ENCODE measurements at places on chromosomes 5 and 9.

GRCh38 chr5:8019719-8020218 lies 150.8 kb downstream of the MTRR start:
- no peak for DNase-seq

GRCh38 chr5:15495026-15495425 lies 5.0 kb upstream of the FBXL7 start:
- DNase-seq, result no peak

DNA sequence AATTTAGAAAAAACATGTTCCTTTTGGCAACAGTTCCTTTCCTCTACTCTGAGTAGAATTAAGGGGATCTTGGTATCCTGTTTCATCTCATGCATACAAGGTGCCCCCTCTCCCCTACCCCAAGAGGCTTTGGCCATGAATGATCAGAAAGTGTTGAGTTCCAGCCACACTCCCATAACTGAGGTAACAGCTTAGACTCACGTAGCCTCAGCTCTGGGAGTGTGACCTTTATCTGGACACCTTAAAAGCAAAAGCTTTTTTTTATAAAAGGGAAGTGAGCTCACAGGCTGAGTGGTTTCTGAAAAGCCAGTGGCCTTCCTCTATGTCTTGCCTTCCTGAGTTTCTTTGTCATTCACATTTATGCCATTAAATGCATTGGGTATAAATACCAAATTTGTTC lies 900 bp upstream of the HAVCR2 start:
- no peak for DNase-seq

DNA sequence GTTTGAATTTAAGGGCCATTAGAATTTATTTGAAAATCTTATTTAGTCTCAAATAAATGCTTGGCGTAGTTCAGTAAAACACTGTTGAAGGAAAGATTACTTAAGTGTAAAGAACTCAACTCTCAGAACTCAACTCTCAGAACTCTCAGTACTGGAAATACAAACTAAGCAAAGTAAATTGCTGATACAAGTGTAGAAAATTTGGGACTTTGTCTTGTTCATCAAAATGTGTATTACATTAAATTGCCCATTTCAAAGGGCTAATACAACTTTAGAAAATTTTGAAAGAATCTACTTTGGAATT lies 99.4 kb downstream of the CSNK1G3 start:
- no peak for DNase-seq

DNA sequence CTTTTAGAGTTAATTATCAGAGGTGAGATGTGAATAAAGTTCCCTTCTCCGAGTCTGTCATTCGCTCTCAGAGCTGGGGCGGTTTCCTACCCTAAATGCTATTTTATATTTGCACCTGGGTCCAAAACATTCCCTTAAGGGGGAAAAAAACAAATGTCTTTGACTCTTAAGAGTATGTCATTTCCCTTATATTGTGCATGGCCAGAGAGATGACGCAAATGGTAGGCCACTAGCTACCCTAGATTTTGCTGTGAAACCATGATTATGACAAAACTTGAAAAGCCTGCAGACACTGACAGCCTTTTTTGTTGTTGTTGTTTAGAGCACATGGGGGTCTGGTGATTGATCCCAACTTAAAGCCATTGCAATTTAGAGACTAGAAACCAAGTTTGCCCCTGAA lies 12.8 kb downstream of the DAB2 start:
- no peak for DNase-seq

- DNase-seq, result peak; percentile 29
Observed at GRCh38 chr5:180868960-180869359, 7.9 kb upstream of the ZFP62 start.

- no peak for DNase-seq
Observed at GRCh38 chr9:90890146-90890810, 88.7 kb downstream of the SYK start.

GRCh38 chr9:117028103-117028858 lies 341.2 kb downstream of the TRIM32 start:
- no peak for DNase-seq

- no peak for DNase-seq
Observed at GRCh38 chr9:123225995-123226394, 42.4 kb downstream of the STRBP start.

GRCh38 chr5:59000211-59000610 lies 417.3 kb downstream of the RAB3C start:
- DNase-seq, result no peak

GRCh38 chr5:153714798-153715197 lies 224.3 kb downstream of the GRIA1 start:
- no peak for DNase-seq

DNA sequence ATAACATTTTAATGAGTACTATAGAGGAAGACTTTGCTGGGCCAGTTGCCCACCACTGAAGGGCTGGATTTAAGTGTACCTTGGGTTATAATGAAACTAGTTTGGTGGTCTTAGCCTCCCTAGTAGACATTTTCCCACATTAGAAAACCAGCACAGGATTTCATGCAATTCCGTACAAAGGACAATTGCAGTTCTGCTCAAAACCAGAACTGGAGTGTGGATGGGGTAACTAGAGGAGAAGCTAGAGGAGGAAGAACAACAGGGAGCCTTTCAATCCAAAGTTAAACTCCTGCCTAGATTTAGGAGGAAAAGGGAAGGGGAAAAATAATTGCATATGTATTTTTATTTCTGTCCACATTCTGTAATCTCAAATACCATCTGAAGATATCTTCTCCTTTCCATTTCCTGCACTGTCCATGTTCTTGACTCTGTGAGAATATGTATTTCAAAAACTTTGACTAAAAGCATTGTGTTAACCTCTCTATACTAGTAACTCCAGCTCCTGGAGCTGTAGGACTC lies 97.5 kb upstream of the SSBP2 start:
- DNase-seq, result no peak

DNA sequence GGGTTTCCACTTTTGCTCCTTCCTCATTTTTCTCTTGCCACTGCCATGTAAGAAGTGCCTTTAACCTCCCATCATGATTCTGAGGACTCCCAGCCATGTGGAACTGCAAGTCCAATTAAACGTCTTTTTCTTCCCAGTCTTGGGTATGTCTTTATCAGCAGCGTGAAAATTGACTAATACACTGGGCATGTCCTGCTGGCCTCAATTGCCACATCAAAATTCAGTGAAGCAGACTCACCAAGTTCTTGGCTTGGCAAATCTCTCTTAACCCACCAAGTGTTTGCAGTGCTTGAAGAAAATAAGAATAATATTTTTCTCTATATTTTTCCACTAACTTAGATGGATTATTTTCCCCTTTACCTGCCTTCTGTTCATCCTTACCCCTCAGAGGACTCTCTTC lies 212.0 kb downstream of the BRINP1 start:
- no peak for DNase-seq

GRCh38 chr5:166551384-166551783 lies 1740.1 kb upstream of the WWC1 start:
- DNase-seq, result no peak

DNA sequence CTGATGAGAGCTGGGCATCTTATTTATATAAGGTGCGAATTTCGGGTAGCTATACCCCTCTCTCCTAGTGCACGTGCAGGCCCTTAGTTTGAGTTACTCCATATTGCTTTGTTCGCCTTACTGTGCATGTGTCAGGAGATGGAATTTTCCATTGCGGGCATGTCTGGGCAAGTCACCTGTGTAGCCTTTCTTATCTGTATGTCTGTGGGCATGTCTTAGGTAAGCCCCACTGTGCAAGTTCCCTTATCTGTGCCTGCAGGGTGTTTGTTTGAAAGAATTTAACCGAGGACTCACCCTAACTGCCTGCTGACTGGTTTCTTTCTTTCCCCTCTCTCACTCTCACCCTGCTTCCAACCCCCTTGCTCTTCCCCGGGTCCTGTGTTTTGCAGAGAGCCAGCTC lies 140.7 kb upstream of the RANBP3L start:
- DNase-seq, result no peak

GRCh38 chr9:438066-438465 lies 223.4 kb downstream of the DOCK8 start:
- DNase-seq, result no peak

DNA sequence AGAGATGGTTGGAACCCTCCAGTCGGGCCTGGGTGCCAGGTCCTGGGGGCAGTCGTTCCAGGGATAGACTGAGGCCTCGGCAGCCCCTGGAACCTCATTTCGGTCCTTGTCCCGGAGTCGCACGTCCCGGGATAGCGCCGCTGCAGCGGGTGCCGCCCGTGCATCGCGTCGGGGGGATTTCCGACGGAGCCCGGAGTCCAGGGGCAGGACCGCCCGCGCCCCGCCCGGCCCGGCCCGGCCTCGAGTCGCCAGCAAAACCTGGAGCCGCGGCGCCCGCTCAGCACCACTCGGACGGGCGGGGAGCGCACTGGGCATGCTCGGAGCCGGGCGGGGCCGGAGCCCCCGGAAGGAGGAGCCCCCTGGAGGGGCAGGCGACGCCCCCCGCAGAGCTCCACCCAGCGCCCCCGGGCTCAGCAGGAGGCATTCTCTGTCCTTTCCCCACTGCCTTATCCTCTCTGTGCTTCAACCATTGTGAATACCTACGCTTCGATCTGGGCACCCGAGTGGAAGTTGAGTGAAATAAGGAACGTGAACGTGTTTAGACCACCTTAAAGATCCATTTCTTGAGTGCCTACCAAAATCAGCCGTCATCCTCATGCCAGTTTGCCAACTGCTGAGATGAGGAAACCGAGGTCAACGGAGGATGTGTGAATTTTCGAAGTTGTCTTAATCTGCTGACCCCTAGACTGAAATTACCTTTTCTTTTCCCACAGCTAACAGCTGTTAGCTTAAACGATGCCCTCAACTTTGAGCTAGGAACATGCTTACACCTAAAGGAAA lies 1.7 kb upstream of the PTPN3 start:
- DNase-seq, result no peak

- no peak for DNase-seq
Observed at GRCh38 chr5:74406844-74407243, 233.7 kb downstream of the ENC1 start.

DNA sequence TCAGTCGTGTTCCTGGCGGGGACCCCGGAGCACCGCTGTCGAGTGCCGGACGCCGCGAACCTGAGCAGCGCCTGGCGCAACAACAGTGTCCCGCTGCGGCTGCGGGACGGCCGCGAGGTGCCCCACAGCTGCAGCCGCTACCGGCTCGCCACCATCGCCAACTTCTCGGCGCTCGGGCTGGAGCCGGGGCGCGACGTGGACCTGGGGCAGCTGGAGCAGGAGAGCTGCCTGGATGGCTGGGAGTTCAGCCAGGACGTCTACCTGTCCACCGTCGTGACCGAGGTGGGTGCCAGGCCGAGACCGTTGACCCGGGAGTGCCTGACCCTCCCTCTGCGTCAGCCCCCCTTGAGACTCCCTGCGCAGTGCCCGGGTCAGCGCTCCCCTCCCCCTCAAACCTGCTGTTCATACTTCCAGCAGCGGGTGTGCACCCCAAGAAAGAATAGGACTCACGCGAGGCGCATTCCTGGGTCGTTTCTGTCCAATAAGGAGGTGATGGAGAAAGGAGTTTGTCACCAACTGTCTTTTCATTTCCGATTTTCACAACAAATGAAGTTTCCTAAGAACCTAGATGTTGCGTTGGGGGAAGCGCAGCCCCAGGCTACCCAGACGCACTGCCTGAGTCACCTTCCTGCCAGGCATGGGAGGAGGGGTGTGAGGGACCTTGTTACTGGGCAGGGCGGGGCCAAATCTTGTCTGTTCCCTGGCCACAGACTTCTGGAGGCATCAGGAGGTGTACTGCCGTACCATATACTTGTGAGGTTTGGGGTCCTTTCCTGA lies 722 bp downstream of the SLC22A4 start:
- DNase-seq, result peak; percentile 29

- no peak for DNase-seq
Observed at GRCh38 chr9:90991953-90992352, 190.3 kb downstream of the SYK start.

DNA sequence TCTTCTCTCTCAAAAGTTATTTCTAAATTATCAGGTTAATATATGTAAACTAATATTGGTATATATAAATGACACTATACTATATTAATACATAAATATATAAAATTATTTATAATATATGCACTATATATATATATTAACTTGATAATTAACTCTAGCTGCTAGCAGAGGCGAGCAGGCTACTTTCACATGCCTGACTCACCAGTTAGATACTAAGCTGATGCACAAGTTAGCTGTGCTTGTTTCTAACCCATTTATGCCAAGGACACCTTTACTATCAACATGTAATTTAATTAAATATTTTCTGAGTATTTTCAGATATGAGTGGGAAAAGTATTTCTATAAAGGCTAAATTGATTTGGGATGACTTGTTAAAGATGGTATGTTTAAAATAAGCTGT lies 70.1 kb downstream of the TRIO start:
- DNase-seq, result no peak

GRCh38 chr9:114167591-114168091 lies 12.3 kb downstream of the COL27A1 start:
- DNase-seq, result no peak

DNA sequence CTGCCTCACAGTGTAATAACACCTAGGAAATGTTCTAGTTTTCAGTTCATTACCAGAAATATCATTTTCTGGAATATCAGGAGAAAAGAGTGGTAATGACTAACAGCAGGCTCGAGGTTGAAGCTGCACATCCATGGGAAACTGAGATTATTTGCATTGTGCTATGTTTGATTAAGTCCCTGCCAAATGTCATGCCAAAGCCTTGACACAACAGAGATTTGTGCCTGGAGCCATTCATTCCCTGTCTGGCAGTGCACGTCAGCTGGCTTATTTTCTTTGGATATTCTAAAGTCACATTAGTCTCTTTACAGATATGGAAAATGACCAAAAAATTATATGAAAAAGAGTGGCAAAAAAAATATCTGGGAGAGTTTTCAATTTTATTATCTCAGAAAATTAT lies 848.0 kb downstream of the PTPRD start:
- no peak for DNase-seq

GRCh38 chr5:30050056-30050815 lies 1143.2 kb upstream of the CDH6 start:
- no peak for DNase-seq

DNA sequence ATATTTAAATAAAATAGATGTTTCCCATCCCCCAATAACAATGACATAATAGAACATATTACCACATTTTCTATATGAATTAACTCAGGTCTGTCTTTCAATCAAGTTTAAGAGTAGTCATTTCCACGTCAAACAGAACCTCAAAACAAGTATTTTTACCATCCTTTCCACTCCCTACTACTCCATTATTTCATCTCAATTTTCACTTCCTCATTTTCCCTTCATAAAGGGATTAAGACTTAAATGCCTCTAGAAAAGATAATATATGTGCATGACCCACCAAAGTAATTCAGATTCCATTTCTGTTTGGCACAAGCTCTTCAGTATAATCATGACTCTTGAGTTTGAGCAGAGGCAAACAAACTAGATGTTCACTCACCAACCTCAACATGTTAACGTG lies 40.4 kb downstream of the ELOVL7 start:
- DNase-seq, result no peak

GRCh38 chr9:120080849-120081248 lies 499.1 kb downstream of the CDK5RAP2 start:
- DNase-seq, result no peak

GRCh38 chr5:53407373-53407772 lies 73.1 kb upstream of the FST start:
- no peak for DNase-seq

- no peak for DNase-seq
Observed at GRCh38 chr5:98292496-98292895, 481.0 kb upstream of the RGMB start.

- DNase-seq, result no peak
Observed at GRCh38 chr5:2208239-2208544, 325.5 kb upstream of the IRX4 start.
